NCI-H1436 treated with DMSO at 0.1 percent for 48 hours (cell line): ENCODE measurements at places on chromosomes 16 and 17.

- peak; percentile 21 for DNase-seq
Measured at GRCh38 chr16:11105038-11105903, 150.7 kb downstream of the SOCS1 start.

DNA sequence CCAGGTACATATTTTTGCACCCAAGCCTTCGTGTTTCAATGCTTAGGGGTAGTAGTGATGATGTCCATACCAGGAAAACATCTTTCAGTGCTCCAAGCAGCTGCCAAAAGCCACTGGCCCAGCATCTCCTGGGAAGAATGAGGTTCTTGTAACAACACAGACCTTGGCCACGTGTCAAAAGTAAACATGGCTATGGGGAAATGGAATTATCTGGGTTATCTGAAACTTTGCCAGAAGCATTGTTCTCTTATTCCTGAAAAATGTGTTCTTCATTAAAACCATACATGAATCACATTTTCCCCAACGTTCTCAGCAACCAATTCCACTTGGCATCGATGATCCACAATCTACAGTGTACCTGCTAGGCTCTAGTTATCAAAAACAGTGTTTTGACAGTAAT is 524.2 kb upstream of the EEF2KMT start:
- no peak for DNase-seq

- DNase-seq: no peak
Measured at GRCh38 chr16:62853887-62854286, 817.6 kb upstream of the CDH8 start.

DNA sequence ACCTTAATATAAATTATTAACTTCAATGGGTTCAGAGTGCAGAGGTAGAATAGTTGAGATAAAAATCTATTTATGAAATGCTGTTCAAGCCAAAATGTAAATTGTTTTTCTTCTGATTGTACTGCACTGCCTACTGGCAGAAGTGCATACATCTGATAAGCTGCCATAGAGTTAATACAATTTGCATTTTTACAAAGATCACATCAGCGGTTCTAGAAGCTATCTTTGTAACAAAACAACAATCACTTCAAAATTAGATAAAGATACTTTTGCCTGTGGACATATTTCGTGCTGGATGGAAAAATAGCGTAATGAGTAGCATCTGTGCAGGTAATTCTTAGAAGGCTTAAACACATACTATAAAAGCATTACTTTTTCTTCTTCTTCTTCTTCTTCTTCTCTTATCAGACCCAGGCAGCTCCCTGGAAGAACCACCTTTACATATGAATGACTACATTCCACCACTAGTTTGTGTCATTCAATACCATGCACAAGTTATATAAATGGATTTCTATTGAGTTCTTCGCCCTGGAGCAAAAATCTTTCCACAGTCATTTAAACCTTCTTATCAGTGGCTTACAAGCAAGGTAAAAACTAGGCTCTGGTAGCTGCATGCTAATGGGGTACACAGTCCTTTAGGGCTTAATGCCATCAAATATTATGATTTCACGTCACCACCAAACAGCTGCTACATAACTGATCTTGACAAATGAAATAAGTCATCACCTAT is 47.0 kb downstream of the SYNRG start:
- DNase-seq: no peak
